ENCODE measurements at places on chromosomes 6 and 20. TPM values are rescaled to one million over a fixed set of nuclear protein-coding genes. Genes with fewer than 3 reads are reported as not detected.

The HLA-DRB5 gene
- polyA plus RNA-seq = 20.0 TPM

The KCNQ2 gene
- 0.48 TPM for polyA plus RNA-seq

GRCh38 chr20:53935344-53936084 is 134.9 kb downstream of the BCAS1 start:
- no peaks in the 10 kb centered on the region for H3K36me3 ChIP-seq
- H3K4me1 ChIP-seq = peaks cover 11% of the 10 kb centered on the region
- H3K4me3 ChIP-seq = no peak overlapping the region
- no peaks in the 10 kb centered on the region for H3K27me3 ChIP-seq
- H3K27ac ChIP-seq = no peak overlapping the region

DNA sequence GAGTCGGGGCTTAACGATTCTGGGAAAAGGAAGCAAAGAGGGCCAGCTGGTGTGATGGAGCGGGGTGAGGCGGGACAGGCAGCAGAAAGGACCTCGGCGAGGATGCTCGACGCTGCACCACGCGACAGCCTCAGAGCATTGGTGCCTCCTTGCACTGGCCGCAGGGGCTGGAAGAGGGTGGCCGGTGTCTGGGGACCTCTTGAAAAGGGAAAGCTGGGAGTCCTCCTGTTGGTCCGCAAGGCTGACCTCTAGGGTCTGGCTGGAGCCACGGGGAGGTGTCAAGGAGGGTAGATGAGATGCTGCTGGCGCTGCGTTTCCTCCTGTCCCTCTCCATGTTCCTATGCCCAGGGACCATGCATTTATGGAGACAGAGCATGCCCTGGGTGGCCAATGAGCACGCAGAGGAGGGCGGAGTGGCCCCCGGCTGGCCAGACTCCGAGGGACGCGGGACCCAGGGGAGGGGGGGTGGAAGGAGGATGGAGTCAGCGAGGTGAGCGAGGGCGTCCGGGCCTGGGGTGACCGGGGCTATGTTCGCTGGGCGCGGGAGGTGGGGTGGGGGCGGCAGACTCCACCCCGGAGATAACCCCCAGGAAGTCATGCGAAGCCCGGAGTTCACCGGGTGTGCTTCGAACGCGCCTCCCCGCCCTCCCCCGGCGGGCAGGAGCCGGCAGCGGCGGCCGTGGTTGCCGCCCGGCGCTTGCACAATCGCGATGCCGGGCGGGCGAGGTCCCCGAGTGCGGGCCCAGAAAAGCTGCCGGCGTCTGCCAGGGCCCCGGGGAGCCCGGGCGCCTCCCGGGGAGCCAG is at the start of gene CYP24A1:
CYP24A1 (minus strand) TSS at position 334 of the 804 bp plus-strand sequence. CDS start 407 bp downstream, outside the sequence.
- no peak within 1 kb of the TSS for H3K27ac ChIP-seq
- peaks cover 61% of the 10 kb centered on the region for H3K27me3 ChIP-seq
- no peak within 1 kb of the TSS for H3K4me3 ChIP-seq
- no peaks in the 10 kb centered on the region for H3K36me3 ChIP-seq
- DNase-seq = no peak

DNA sequence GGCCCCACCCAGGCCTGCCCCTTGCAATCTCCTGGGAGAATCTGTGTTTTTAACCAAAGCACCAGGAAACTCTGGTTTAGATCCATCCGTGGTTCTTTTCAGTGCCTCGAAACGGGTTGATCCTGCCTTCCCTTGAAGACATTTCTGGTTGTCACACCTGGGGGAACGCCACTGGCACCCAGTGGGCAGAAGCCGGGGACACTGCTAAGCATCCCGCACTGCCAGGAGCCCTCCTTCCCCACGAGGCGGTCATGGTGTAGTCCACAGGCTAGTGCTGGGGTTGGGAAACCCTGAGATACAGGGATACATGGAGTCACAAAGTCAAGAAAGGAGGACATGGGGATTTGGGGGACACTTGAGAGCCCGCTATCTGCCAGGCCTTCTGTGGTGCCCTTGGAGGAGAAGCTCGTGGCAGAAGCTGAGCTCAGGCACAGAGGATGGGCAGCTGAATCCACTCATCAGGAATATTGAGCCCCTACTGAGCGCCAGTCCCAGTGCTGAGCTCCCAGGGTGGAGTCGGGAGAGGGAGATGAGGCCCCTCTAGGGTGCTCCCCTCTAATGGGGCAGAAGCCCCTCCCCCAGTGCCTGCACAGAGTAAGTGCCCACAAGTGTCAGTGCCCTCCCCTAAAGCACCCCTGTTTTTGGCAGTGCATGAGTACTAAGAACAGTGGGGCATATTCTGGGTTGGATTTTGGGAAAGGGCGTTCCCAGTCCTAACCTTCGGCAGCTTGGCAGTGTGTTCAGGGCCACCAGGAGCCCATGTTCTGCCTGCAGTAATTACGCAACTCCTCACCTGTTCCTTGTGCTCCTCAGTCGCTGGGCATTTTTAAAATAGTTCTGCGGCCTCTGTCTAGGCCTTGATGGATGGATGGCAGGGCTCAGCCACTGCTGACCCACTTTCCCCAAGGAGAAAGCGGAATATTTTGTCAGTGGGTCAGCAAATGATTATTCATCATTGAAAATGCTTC is 25.6 kb upstream of the PHACTR3 start:
- H3K4me3 ChIP-seq = no peak overlapping the region
- no peak for DNase-seq
- H3K27ac ChIP-seq = no peak overlapping the region
- H3K27me3 ChIP-seq = peaks cover 61% of the 10 kb centered on the region
- H3K36me3 ChIP-seq = no peaks in the 10 kb centered on the region
- no peaks in the 10 kb centered on the region for H3K4me1 ChIP-seq

The ARFGEF3 gene
- 0.21 TPM for polyA plus RNA-seq

- H3K36me3 ChIP-seq = no peaks in the 10 kb centered on the region
- H3K4me3 ChIP-seq = no peak overlapping the region
- no peak for DNase-seq
- H3K4me1 ChIP-seq = no peaks in the 10 kb centered on the region
- no peaks in the 10 kb centered on the region for H3K27me3 ChIP-seq
Measured at GRCh38 chr6:53992522-53992921, 118.7 kb upstream of the MLIP start.

- no peak overlapping the region for H3K4me3 ChIP-seq
- no peak for DNase-seq
- no peaks in the 10 kb centered on the region for H3K36me3 ChIP-seq
- no peak overlapping the region for H3K27ac ChIP-seq
- H3K4me1 ChIP-seq = no peaks in the 10 kb centered on the region
- H3K27me3 ChIP-seq = no peaks in the 10 kb centered on the region
Measured at GRCh38 chr6:88262332-88262731, 96.2 kb upstream of the CNR1 start.

DNA sequence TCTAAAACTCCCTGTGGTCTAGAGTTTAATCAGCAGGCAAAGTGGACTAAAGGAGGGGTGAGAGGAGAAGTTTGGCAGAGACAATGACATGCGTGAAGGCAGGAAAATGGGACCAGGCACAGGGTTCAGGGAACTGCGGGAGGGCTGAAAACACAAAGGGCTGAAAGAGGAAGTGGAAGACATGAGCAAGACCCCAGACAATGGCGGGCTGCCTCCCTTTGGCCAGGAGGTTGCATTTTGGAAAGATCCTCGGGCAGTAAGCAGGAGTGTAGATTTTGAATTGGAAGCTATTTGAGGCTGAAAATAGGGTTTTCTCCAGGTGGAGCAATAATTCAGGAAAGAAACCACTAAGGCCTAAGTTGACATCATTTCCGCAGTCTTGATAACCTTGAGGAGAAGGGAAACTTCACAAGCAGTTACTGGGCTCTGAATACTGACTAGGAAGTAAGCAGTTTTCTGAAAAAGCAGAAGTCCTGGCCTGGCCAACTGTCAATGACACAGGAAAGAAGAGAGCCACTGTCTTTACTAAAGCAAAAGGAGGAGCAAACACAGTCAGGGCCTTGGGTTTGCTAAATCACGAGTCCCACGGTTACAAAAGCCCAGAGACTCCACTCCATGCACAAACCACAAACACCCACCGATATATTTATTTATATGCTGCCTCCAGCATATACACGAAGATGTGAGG is 3.4 kb downstream of the LY86 start:
- peaks cover 26% of the 10 kb centered on the region for H3K4me1 ChIP-seq
- DNase-seq = no peak
- H3K27me3 ChIP-seq = no peaks in the 10 kb centered on the region
- peak overlapping the region; percentile 90 for H3K27ac ChIP-seq
- H3K4me3 ChIP-seq = no peak overlapping the region
- H3K36me3 ChIP-seq = no peaks in the 10 kb centered on the region

DNA sequence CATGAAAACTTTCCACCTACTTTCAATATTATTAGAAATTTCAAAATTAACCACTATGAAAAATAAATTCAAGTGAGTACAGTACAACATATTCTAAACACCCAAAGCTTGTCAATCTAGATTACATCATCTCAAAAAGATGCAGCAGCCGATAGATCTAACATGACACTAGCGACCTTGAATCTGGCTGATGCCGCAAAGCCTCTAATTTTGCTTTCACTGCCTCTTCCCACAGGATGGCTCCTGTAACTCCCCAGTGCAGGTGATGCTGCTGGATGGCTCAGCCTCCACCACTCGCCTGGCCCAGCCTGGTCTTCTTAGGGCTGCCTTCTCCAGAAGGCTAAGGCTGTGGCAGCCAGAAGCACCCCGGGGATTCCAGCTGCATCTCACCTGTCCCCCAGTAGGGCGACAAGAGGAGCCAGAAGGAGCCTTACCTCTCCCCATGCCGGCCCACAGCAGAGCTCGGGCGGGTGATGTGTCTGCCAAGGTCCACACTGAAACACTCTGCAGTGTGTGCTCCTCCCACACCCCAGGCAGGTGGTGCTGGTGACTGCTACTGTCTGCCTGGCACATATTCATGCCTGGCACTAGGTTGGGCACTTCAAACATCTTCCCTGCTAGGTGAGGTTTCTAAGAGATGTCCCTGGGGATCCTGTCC is 82.1 kb downstream of the SLC23A2 start:
- no peak for DNase-seq
- H3K36me3 ChIP-seq = peaks cover 4% of the 10 kb centered on the region
- H3K27ac ChIP-seq = no peak overlapping the region
- no peaks in the 10 kb centered on the region for H3K4me1 ChIP-seq
- H3K4me3 ChIP-seq = no peak overlapping the region

GRCh38 chr6:155378276-155378675 is 64.0 kb upstream of the TFB1M start:
- H3K27ac ChIP-seq = no peak overlapping the region
- no peak overlapping the region for H3K4me3 ChIP-seq
- H3K4me1 ChIP-seq = no peaks in the 10 kb centered on the region
- no peak for DNase-seq
- no peaks in the 10 kb centered on the region for H3K36me3 ChIP-seq

DNA sequence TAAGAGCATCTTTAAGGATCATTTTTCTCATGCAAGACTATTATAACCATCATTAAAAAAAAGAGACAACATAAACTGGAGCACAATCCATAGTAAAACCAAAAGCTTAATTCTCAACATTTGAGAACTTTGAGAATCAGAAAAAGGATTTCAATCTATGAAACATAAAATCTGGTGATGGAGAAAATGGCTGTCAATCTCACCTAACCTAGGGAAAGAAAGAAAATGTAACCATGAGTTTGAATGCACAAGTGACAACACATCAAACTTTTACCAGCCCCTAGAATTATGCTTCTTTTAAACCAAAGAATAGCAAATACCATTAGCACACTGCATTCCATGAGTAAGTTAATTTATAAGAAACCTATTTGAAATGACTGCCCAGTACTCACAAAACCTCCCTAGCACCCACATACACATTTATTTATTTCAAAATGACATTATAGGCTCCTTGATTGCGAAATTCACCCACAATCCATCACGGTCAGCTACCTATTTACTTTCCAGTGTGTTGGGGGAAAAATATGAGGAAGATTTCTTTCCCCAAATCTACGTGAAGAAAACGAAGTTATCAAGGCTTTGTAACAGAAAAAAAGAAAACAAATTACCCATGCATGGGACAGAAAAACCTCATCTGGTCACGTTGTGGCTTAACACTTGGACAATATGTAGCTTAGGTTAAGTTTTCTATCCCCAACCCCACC is 828 bp downstream of the ASCC3 start:
- H3K4me1 ChIP-seq = peaks cover 3% of the 10 kb centered on the region
- H3K4me3 ChIP-seq = peak overlapping the region; percentile 65
- DNase-seq = no peak
- peak overlapping the region; percentile 92 for H3K27ac ChIP-seq
- H3K36me3 ChIP-seq = no peaks in the 10 kb centered on the region
- H3K27me3 ChIP-seq = no peaks in the 10 kb centered on the region

- H3K36me3 ChIP-seq = no peaks in the 10 kb centered on the region
- H3K27me3 ChIP-seq = no peaks in the 10 kb centered on the region
- no peak for DNase-seq
- no peaks in the 10 kb centered on the region for H3K4me1 ChIP-seq
- H3K27ac ChIP-seq = no peak overlapping the region
Measured at GRCh38 chr20:15600565-15600964, 972.7 kb downstream of the KIF16B start.

The TMEM170B gene
- 1.7 TPM for polyA plus RNA-seq

All from thymus (tissue), 14 donors.